ENCODE measurements at places on chromosomes 16 and 17.

DNA sequence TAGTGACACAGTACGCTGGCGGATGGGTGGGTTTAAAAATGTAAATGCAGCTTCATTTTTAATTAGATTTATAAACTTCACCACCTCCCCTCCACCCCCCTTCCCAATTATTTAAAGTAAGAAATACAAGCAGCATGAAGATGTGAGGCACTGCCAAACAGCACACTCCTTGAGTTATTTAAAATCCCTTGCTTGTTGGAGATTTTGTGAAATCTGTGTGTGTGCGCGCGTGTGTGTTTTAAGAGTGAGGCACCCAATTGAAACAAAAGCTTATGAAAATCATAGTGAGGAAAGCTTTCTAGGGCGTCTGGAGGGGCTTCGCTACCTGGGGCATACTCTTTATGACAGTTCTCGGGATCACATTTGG, 219.6 kb upstream of the IRX3 start:
- DNase-seq = no peak

DNA sequence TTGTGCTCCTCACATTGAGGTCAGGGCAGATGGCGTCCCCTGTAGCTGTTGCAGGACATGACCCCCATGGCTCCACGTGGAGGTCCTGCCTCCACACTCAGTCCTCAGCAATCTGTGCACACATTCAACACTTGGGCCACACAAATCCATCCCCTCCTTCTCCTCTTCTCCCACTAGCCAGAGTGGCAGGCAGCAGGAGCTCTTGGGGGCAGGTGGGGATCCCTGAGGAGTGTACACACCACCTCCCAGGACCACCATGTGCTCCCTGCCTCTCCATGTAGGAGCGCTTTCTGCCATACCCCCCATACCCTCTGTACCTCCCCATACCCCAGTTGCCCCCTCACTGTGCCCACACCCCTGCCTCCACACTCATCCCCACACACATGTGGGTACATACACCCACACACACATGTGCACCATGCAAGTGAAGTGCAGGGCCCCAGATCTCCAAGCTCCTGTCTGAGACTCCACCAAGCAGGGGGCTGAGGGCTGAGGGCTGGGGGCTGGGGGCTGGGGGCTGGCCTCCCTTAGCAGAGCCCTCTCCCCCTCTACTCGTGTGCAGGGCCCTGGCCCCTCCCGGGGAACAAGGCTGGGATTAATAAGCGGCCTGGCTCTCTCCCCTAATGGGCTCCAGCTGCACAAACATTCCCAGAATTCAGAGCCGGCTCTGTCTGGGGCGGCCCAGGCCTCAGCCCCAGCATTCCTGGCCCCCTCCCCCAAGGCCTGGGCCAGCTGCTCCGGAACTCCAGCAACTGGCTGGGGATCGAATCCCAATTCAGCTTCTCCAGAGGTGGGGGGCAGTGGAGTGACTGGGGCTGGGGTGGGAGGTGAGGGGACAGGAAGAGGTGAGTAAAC, 48.2 kb upstream of the MEIOC start:
- peak; percentile 18 for DNase-seq

GRCh38 chr16:62568926-62569325, 532.7 kb upstream of the CDH8 start:
- DNase-seq = no peak

DNA sequence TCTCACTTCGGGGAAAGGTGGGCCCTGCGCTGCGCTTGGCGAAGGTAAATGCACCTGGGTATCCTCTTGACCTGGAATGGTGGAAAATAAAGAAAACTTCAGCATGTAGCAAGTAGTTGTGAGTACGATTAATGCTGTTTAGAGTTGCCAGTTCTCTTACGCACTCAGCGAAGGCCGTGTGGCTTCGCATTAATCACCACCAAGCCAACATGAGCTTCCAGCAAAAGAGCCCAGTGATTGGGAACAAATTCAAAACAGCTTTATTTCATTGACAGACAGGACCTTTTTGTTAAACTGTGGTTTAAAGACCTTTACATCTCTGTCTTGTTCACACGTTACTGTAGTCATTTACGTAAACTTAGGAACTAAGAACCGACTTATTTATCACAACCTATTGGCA, 531.4 kb downstream of the MAF start:
- no peak for DNase-seq

- no peak for DNase-seq
These were observed 14.7 kb upstream of the BCAR1 start for GRCh38 chr16:75265911-75266701.

- no peak for DNase-seq
These were observed 33.3 kb upstream of the METTL9 start for GRCh38 chr16:21565861-21566669.

- DNase-seq = no peak
These were observed 196.3 kb downstream of the AXIN2 start for GRCh38 chr17:65365169-65365568.

- DNase-seq = peak; percentile 3
These were observed 17.6 kb upstream of the CBX2 start for GRCh38 chr17:79760197-79760906.

DNA sequence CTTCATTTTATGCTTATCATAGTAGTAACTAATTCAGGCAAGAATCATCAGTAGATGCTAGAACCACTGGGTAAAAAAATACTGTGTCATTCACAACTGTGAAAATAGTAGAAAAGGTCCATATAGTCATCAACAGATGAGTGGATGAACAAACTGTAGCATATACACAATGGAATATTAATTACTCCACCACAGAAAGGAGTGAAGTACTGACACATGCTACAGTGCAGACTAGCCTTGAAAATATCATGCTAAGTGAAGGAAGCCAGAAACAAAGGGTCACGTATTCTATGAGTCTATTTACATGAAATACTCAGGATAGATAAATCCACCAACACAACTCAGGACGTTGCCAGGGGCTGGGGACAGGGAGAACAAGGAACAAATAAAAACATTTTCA, 13.3 kb downstream of the USP22 start:
- DNase-seq = no peak

DNA sequence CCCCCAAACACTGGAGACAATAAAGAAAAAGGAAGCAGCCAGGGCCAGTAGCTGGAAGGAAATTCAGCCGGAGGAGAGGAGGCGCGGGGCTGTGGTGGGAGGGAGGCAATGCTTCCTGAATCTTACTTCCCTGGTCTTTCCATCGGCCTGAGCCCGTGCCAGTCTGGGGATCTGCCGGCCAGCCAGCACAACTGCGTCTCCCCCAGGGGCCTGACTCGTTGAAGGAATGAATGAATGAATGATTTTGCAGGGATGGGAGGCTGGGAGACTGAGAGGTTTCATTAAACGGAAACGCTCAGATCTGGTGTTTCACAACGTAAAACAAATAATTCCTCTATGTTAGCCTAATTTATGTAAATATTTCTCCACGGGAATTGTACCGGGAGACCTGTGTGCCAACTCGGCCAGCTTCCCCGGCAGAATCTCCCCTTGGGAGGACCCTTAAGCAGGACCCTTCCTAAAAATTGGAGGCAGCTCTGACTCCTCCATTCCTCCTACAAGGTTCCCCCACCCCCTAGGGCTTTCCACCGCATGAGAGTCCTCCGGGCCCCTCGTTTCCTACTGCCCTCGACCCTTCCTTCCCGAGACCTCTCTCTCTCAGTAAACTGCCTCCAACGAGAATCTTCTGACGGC, 1.3 kb upstream of the BAIAP2 start:
- no peak for DNase-seq

GRCh38 chr17:35841505-35841904, 27.2 kb downstream of the HEATR9 start:
- DNase-seq = no peak

- no peak for DNase-seq
These were observed 48.0 kb downstream of the SHCBP1 start for GRCh38 chr16:46573008-46573833.

DNA sequence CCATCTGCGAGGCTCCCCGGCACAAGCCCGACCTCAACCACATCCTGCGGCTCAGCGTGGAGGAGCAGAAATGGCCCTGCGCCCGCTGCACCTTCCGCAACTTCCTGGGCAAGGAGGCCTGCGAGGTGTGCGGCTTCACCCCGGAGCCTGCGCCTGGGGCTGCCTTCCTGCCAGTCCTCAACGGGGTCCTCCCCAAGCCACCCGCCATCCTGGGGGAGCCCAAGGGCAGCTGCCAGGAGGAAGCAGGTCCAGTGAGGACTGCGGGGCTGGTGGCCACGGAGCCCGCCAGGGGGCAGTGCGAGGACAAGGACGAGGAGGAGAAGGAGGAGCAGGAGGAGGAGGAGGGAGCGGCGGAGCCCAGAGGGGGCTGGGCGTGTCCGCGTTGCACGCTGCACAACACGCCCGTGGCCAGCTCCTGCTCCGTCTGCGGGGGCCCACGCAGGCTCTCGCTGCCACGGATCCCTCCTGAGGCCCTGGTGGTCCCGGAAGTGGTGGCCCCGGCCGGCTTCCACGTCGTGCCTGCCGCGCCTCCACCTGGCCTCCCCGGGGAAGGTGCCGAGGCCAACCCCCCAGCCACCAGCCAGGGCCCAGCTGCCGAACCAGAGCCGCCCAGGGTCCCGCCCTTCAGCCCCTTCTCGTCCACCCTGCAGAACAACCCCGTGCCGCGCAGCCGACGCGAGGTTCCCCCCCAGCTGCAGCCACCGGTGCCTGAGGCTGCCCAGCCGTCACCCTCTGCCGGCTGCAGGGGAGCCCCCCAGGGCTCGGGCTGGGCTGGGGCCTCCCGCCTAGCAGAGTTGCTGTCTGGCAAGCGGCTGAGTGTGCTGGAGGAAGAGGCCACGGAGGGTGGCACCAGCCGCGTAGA, 13.1 kb upstream of the PRR35 start:
- no peak for DNase-seq

DNA sequence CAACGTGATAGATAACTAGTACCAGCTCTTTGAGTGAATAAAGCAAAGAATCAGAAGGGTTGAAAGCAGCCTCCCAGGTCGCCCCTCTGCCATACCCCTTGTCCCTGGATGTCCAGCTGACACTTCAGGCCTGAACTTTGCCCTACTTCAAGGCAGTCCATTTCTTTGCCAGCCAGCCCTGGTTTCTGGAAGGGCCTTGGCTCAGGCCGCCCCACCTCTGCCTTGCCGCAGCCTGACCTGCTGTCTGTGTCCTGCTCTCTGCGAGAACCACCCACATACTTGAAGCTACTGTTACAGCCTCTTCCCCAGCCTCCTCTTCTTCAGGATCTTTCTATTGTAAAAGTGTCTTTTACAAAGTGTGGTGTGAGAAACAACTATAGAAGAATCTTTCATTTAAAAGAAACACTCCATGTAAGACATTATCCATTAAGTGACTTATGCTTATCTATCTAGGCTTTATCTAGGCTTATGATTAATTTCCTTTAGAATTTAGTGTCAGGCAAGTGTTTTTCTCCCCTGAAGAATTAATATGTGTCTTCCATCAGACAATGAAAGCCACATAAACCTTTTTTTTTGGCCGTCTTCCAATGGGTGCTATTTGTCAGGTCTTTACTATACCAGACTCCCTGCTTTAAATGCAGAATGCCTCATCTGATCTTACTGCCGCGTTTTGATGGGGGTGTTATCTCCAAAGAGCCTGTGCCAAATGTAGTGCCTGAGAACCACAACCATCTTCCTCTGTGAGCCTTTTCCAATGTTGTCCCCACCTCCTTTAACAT, 133.9 kb downstream of the SOCS1 start:
- peak; percentile 37 for DNase-seq

- DNase-seq = no peak
These were observed 103.1 kb downstream of the SOX9 start for GRCh38 chr17:72223866-72224291.

DNA sequence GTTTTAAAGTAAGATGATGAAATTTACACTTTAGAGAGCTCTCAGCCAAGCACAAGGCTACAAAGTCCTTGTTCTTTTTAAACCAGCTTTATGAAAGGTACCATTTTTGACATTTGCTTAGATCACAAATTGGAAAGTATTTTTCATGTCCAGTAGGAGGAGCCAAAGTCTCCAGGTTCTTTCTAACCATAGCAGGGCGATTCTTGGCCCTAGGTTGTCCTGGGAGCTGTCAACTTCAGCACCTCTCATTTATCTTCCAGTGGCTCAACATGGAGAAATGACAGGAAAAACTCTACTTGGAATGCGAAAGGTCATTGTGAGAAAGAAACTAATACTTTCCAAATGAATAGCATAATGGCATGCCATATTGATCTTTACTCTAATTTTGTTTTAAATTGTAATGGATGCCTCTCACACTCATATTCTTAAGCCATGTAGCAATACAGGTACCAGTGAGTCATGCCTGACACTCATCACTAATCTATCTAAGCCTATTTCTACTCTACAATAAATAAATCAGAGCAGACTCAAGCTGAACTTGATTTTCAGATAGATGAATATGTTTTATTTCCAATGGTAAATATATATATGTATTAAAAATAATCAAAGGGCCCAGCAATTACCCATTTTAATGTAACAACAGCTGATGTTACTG, 919.1 kb upstream of the EEF2KMT start:
- no peak for DNase-seq

All from NCI-H1105 treated with DMSO at 0.1 percent for 48 hours (cell line).